AG08395 (cell line): ENCODE measurements at places on chromosomes 12 and 14.

DNA sequence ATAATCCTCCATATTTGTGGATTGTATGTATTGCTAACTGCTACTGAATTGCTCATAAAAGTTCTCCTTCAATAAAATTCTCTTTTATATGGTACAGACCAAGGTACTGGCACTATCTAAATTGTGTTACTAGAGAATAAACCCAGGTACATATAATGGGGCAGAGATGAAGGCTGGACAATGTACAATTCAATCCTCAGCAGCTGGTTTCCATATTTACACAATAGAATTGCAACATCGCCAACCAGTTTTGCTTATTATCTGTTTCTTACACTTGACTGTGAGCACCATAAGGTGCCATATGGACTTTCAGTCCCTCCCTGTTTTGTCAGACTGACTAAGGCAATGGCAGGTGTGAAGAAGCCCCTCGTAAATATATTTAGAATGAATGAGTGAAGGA is 18.1 kb downstream of the KITLG start:
- no peak for DNase-seq

DNA sequence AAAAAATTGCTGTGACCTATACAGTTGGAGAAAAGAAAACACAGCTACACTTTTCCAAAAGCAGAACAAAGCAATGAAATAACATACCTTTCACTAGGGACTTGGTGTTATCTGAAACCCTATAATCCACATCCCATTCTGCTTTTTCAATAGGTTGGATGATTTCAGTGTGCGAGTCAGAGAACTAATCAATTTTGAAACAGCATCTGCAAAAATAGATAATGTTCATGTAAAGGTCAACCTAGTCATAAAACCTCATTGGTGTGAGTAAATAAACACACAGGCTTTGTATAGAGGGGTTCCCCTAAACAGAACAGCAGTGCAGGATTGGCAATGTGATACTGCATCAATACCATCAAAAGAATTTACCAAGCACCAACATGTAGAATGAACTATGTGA is 173.0 kb upstream of the G2E3 start:
- no peak for DNase-seq

DNA sequence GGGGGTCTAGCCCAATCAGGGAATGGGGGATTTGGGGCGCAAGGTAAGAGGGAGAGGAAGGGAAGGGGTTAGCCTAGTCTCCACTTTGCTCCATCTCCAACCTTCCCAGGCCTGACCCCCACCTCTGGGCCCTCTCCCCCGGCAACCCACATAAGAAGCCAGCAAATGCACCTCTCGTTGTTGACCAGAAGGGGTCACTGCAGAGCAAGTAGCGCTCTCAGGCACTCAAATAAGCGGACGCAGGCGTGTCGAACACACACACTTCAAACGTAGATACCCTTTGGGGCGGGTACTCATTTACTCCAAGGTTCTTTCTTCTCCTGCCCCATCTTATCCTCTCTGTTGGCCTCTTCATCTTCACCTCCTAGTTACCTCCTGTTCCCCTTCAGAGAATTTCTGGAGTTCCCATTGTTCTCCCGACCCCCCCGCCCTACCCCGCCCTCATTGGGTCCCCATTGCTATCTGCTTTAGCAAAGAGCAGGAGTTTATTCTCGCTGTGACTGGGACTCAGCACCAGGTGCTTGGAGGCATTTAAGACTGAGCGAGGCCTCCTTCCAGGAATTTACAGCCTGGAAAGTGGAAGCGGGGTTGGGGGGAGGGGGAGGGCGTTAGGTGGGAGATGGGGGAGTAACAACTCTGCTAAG is 1.5 kb upstream of the SRRM4 start:
- DNase-seq = peak; percentile 25

DNA sequence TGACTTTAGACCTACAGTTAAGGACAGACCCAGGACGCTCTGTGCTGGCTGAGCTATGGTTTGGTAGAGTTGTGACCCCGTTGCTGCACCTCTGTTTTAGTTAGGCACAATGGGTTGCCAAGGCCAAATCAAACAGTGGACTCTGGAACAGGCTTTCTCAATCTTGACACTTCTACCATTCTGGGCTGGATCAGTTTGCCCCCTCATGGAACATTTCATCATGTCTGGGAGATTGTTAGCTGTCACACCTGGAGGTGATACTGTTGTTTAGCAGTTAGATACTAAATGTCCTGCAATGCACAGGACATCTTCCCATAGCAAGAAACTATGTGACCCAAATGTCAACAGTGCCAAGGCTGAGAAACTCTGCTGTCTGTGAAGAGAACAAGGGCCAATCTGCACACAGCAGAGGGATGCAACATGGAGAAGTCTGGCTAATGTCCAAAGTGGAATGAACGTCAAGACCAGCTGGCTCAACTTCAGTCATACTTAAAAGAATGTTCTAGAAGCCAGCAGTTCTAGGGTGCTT is 65.6 kb upstream of the DICER1 start:
- DNase-seq = no peak

- no peak for DNase-seq
Measured at GRCh38 chr12:100484891-100485471, 11.3 kb downstream of the NR1H4 start.

GRCh38 chr12:114480337-114481199 is 74.6 kb upstream of the TBX5 start:
- no peak for DNase-seq

DNA sequence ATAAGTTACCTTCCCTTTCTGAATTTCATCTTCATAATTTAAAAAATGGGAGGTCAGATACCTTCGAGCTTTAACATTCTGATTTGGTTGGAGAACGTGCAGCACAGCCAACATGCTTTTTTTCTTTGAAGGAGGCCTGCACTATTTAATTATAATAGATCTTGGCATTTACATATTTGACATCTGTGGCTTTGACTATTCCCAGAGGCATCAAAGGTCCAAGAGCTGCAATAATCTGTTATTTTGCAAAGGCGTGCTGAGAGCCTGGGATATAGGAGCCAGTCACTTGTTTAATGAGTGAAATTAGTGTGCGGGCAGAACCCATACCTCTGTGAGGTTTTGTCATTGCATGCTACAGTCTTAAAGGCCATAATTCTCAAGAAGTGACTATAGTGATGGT is 26.4 kb downstream of the SLC8A3 start:
- DNase-seq = no peak

DNA sequence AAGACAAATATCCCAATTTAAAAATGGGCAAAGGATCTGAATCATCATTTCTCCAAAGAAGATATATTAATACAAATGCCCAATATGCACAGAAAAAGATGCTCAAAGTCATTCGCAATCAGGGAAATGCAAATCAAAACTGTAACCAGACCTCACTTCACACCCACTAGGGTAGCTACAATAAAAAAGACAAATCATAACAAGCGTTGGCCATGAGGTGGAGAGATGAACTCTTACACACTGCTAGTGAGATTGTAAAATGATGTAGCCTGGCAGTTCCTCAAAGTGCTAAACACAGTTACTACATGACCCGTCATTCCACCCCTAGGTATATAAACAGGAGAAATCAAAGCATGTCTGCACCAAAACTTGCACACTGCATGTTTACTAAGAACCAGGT is 30.4 kb downstream of the CDC42BPB start:
- no peak for DNase-seq

DNA sequence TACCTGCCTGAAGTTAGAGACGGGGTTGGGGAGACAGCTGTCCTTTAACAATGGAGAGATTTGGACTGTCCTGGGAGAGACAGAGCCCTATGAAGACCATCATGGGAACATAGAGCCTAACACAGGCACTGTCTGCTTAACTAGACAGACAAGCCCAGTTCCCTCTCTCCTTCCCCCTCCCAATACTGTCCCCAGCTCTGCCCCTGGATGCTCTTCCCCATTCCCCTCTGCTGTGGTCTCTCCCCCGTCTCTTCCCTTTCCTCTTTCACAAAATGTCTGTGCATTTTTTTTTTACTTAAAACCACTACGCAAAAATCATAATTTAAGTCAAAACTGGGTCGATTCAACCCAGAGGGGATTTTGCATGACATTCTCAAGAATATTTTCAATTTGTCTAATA is 232.9 kb downstream of the CHST11 start:
- DNase-seq = no peak

- DNase-seq = no peak
Measured at GRCh38 chr12:57826400-57826799, 7.9 kb upstream of the AVIL start.

DNA sequence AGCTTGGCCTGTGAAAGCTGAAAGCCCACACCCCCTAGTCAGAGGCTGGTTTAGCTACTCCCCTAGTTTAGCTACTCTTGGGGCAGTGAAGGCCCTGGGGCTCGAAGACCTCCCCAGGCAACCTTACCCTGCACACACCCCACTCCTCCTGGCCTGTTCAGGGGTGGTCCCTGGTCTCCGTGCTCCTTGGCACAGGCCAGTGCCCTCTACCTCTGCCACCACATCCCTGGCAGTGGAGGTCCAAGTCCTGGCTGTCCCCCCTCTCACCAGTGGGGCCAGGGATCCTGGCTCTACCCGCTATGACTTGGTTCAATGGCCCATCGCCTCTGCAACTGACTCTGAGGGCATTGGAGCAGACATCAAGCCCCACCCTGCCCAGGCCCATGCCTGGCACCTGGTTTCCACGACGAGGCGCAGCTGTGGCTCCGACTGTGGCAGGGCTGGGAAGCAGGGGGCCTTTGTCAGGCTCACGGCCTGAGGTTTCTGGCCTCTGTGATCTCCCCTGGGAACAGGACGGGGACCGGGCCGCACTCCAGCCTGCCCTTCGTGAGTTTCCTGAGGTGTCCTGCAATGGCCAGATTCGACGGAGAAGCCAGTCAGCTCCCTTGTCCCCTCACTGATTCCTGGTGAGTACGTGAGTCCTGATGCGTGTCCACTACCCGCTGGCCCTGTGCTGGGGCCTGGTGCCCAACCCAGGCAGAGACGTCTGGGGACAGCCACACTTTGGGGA is 5.7 kb downstream of the TMEM121 start:
- no peak for DNase-seq

DNA sequence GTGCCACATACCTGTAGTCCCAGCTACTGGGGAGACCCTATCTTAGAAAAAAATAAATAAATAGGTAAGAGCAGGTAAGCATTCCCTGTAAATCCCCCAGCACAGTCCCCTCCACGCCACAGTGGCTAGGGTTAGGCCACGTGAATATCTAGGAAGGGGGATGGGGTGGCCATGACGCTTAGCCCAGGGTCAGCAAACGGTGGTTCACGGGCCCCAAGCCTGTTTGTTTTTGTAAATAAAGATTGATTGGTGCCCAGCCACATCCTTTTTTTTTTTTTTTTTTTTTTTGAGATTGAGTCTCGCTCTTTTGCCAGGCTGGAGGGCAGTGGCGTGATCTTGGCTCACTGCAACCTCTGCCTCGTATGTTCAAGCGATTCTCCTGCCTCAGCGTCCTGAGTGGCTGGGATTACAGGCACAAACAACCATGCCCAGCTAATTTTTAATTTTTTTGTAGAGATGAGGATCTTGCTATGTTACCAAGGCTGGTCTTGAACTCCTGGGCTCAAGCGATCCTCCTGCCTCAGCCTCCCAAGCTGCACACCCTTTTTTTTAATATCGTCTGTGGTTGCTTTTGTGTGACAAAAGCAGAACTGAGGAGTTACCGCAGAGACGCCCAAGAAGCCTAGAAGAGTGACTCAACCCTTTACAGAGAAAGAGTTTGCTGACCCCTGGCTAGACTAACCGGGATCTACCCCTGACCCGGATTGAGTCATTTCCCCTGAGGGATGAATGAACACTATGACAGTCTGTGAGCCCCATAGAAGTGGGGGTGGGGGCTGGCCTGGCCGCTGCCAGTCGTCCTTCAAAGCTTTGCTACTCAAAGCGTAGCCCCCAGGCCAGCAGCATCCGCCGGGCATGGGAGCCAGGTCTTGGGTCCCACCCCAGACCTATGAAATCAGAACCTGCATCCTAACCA is 113.7 kb upstream of the NCOR2 start:
- DNase-seq = peak; percentile 84

DNA sequence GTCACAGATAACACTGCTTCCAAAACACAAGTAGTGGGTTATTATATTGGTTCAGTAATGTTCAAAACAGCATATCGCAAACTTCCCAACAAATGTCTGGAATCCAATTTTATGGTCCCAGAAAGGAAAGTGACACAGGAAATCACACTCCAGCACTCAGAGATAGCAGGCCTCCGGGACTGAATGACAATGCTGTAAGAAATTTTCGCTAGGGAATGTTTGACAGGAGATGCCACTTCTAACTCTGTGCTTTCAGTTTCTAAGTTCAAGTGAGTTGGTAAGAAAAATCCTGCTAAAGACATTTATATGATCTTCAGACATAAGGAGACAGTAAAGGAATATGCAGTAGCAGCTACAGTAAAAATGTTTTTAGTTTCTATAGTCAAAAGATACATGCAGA is 93.2 kb downstream of the SLC2A13 start:
- DNase-seq = no peak

DNA sequence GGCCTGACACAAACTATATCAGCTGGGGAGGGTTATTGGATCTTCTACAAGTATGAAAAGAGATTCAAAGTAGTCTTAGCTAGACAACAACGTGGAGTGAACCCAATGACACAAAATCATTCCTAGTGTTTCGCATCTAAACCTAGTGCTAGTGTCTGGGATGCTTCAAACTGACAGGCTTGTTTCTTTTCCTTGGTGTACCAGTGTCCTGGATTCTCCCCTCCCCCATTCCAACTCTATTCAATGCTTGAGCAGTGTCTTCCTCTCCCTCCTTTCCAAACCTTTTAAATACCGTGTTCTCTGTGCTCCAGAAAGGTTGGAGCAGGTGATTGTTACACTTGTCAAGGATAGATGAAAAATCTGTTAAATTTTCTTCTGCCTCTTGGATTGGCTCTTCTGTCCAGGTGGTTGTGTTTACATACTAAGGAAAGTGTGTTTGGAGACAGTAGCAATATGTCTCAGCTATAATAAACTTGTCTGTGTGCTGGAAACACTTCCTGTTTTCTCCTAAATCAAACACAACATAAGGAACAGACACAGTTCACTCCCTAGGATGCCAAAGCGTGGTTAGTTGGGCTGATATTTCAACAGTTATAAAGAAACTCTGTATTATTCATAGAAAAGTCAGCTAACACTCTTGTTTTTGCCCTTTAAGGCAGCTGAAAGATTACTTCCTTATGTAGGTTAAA is 14.4 kb upstream of the GUCY2C start:
- no peak for DNase-seq

DNA sequence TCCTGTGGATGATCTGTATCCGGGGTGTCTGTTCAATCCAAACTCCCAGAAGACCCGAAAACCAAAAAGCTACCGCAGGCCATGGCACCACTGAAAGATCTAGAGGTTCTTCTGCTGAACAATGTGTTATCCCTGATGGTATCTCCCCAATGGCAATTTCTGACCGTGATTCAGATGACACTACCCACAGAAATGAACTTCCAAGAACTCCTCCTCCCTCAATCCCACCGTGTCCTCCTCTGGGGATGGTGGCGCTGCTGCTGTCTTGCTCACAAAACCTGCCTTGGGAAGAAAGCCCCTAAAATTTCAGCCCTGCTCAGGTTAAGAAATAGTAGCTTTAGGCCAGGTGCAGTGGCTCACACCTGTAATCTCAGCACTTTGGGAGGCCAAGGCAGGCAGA is 7.8 kb downstream of the CRACR2A start:
- DNase-seq = no peak

- DNase-seq = no peak
Measured at GRCh38 chr14:98897605-98898309, 374.2 kb downstream of the BCL11B start.
